ENCODE measurements at places on chromosomes 11 and 22.

- DNase-seq = no peak
Observed at GRCh38 chr22:17106161-17106784, 14.9 kb downstream of the TMEM121B start.

GRCh38 chr11:10285148-10285802 lies 8.7 kb downstream of the SBF2 start:
- DNase-seq = no peak

GRCh38 chr11:29251738-29252137 lies 765.1 kb downstream of the KCNA4 start:
- DNase-seq = no peak

DNA sequence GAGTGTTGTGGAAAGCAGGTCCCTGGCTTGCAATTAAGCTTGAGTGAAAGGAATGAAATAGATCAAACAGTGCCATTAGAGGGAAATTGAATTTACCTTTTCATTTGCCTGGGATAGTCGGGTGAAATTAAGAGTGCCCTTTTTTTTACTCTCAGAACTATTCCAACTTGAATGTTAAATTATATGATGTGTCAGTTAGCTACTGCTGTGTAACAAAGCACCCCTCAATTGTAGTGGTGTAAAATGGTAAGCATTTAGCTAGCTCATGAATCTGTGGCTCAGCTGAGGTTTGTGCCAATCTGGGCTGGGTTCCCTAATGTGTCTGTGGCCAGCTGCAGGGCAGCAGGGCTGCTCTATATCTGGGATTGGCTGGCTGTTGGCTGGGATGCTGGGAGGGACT lies 571.4 kb downstream of the MN1 start:
- no peak for DNase-seq

- no peak for DNase-seq
Observed at GRCh38 chr11:44342616-44343015, 32.7 kb upstream of the ALX4 start.

GRCh38 chr11:104404231-104405175 lies 240.6 kb upstream of the PDGFD start:
- no peak for DNase-seq

DNA sequence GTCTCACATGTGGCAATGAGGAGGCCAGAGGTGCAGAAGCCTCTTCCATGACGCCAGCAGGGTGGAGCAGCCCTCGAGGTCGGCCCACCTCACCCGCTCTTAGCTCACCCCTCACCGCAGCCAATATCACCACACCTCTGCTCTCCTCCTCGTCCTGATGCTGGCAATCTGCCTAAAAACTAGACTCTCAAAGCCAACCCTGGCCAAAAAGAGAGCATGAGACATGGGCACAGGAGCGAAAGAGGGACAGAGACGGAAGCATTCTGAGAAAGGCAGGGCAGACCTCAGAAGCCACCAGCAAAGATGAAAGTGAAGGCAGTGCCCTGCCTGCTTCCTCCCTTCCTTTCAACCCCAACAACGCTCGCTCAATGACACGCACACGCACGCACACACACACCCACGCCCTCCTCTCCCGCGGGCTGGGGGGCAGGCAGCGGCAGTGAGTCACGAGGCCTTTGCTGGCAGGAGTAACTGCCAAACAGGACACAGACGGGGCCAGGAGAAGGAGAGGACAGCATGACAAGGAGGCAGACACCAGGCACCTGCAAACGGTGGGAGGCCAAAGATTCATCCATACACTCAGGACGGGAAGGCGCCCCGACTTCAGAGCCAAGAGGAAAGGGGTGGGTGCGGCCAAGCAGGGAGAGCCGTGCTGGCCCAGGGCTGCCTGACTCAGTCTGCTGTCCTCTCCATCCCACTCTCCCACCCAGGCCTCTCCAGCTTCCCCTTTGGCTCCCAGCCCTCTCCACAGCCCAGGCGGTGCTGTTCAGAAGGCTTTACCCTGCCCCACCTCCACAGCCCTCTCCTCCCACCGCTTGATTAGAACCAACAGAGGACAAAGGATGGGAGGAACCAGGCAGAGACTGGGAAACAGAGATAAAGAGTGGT lies 11.4 kb downstream of the IGSF9B start:
- no peak for DNase-seq

DNA sequence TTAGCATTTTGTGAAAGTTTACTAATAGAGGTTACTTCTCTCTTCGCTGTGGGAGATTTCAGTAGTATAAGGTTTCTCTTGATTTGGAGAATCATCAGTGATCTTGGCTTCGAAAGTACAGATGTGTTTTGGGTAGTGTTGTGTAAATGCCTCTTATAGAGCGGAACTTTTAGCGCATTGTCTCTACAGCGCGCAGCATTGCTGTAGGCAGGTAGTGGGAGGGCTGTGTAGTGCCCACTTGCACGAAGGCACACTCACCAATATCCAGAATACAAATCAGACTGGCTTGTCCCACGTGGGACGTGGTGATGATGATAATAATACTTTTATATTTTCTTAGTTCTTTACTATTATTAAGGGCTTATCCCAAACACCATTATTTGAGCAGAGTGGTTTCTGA lies 51.4 kb downstream of the FAM83F start:
- no peak for DNase-seq

DNA sequence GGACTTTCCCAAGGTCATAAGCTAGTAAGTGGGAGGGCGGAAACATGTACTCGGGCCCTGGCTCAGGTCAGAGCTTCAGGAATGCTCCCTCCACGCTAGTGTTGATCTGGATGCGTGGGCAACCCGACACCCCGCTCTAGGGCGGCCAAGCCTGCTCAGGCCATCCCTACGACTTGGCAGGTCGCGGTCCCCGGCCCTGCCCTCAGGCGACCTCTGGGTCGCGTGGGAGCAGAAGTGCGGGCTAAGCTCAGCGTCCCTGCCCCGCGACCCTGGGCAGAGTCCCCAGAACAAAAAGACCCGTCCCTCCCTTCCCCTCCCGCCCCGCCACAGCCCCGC lies 781 bp upstream of the TEF start:
- peak; percentile 87 for DNase-seq

- DNase-seq = no peak
Observed at GRCh38 chr11:134984421-134984820, 572.4 kb upstream of the B3GAT1 start.

GRCh38 chr11:28632338-28632737 lies 524.1 kb downstream of the METTL15 start:
- DNase-seq = no peak

DNA sequence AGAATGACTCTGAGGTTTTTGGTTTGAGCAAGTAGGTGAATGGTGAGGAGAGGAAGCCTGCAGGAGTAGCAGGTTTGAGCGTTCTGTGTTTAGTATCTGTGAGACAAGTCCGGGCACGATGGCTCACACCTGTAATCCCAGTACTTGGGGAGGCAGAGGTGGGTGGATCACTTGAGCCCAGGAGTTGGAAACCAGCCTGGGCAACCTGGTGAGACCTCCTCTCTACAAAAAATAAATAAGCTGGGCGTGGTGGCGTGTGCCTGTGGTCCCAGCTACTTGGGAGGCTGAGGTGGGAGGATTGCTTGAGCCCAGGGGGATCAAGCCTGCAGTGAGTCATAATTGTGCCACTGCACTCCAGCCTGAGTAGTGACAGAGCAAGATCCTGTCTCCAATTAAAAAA lies 9.7 kb upstream of the CENATAC start:
- no peak for DNase-seq

GRCh38 chr11:59138643-59139042 lies 4.0 kb upstream of the FAM111A start:
- no peak for DNase-seq

DNA sequence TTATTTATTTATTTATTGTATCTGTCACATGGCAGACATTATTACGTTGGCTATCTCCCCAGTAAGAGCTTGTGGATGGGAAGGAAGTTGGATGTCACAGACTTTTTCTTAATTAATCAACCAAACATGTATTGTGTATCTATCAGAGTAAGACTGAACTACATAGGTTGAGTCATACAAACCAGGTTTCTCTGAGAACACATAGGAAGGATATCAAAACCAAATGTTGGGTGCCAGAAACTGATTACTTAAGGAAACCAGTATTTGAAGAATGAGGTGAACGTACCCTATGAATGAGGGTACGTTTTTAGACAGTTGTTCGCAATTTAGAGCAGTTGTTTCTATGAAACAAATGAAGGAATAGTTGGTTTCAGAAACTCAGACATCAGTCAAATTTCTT lies 136.4 kb downstream of the SLC17A6 start:
- no peak for DNase-seq

DNA sequence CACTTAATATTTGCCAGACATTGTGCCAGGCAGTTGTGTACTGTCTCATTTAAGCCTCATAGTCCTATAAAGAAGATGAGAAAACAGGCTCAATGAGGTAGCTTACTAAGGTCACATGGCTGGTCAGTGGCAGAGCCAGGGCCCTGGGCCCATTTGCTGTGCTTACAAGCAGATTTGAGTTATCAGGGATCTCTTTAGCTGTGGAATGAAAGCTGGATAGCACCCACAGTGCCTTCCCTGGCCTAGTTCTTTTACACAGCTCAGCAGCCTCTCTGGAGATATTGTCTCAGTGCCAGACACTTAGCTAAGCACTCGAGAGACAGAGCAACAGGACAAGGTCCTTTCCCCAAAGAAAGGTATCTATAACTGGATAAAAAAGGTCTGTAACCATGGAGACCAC lies 6.1 kb downstream of the TMEM86A start:
- DNase-seq = no peak

- DNase-seq = no peak
Observed at GRCh38 chr22:41458161-41458728, 10.2 kb downstream of the PHF5A start.

GRCh38 chr11:101870510-101870909 lies 44.3 kb upstream of the CEP126 start:
- no peak for DNase-seq

GRCh38 chr11:86978756-86979608 lies 23.8 kb upstream of the FZD4 start:
- no peak for DNase-seq

DNA sequence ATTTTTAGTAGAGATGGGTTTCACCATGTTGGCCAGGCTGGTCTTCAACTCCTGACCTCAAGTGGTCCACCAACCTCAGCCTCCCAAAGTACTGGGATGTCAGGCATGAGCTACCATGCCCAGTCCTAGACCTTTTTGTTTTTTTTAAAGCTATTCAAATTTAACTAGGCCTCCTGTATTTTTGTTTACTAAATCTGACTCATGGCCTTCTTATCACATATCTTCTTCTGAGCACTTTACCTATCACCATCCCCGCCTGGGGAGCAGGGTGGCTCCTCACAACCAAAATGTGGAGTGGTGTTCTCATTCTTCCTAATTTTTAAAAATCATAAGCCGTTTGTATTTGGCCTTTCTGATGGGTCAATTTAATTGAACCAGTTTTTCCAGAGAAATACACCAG lies 92.6 kb downstream of the DBX1 start:
- DNase-seq = no peak

DNA sequence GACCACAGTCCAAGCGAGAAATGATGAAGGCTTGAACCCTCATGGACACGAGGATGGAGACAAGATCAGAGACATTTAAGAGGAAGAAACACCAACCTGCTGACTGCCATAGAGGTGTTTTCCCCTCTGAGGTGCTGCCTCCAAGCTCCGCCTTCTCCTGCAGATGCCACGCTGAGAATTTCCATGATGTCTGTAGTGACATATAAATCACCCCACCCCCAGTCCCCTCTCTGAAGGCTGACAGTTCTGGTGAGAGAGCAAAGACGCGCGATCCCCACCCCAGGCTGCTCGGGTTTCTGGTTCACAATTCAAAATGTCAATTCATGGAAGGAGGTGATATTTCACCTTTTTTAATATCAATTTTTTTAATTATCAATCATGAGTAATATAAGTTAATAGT lies 28.2 kb downstream of the LRRC32 start:
- no peak for DNase-seq
